ENCODE measurements at places on chromosomes 16 and 17.
A peak's percentile ranks its signal among the peaks of the same experiment; 100 is the strongest.

- no peak for DNase-seq
Observed at GRCh38 chr17:83195330-83196023, 116.1 kb downstream of the METRNL start.

DNA sequence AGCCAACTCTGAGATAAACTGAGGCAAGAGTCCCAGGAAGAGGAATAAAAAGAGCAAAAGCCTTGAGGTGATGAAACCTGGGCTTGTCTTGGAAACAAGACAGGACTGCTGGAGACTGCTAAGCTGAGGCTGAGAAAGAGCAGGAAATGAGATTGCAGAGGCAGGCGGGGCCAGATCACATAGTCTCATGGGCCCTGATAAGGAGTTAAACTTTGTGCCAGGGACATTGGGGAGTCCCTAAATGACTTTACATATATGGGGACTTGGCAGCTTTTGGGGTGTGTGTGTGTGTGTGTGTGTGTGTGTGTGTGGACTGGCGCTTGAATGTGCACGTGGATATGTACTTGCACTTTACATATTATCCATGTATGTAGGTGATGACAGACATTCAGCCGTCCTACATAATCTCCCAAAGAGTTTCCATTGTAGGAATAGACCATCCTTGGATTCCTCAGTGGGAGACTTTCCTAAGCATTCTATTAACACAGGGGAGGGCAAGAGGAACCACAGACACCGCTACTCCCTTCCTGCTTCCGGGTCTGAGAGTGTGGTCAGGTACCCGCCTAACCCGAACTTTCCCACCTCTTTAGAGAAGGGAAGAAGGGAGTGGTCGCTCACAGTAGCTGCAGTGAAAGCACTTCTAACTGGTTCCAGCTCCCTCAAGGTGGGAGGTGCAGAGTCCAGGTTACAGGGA lies 123.1 kb downstream of the LYRM1 start:
- DNase-seq = no peak

DNA sequence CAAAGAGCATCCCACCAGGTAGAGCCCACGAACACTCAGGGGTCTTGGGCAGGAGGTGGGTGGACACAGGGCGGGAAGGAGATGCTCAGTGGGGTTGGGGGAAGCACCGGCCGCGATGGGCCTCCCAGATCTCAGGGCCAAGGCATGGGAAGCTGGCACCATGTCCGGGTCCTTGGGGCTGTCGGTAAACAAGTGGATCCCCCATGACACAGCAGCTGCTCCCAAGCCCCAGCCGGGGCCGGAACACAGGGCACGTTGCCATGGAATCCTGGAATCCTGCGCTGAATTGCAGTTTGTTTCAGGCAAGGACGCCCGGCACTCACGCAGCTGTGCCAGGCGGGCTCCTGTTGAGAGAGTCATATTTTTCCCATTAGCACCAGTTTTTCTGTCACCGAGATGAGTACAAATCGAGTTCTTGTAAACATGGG lies 23.0 kb upstream of the CHMP6 start:
- no peak for DNase-seq

DNA sequence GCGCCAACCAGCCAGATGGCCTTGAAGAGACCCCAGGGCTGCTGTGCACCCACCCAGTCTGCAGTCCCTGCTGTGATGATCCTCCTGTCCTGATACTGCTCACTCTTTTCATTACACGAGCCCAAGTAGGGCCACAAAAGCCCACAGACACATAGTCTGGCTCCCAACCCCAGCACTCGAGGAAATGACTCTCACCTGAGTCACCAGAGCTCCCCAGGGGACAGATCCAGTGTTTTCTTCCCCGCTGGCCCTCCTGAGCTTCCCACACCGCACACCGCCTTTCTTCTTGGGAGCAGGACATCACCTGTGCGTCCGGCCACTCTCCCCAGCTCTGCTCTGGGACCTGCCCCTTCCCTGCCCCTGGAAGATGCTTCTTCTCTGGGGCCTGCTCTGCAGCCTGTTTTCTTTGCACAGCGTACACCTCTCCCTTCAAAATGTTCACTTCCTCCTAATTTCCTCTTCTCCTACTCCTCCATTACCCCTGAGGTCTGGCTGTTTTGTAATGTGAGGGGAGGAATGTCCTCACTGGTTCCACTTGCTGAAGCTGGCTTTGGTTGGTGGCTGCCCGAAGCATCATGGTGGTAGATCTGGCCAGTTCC lies 2.0 kb upstream of the SCN4A start:
- DNase-seq = no peak

- DNase-seq = no peak
Observed at GRCh38 chr17:73072219-73072962, 20.1 kb downstream of the SLC39A11 start.

DNA sequence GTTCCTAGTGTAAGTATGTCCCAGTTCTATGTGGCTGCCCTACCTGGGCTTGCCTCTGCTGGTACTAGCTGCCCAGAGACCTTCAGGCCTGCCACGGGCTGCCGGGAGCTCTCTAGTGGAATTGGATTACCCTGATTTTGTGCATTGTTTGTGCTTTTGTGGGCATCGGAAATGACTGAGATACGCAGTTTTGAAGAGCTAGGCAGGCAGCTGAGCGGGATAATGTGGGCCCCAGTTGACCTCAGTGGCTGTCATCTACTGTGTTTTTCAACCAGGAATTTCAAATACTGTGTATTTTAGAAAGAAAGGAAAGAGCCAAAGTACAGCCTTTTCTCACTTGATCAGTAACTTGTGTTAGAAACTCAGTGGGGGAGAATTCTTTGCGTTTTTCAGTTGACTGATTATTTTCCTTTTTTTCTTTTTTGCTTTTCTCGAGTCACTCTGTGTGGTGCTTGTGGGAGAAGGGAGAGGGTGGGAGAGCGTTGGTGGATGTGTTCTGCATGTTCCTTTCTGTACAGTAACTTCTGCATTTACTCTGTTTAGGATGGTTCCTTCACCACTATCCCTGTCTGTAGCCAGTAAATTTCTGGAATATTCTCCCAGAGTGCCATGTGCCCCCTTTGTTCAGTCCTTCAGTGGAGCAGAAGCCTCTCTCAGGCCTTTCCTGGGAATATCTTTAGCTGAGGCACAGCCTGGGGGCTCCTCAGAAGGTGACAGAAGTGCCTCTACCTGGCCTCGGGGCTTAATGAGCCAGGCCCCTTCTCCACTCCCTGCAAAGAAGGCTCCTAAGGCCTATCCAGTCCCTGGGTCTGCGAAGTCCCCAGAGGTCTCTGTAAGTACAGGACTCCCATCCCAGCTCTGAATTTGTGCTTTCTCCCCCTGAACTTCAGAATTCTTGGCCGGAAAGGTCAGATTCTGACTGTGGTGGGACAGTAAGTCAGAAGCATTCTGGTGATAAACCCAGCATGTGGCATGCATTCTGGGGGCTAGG lies 15.0 kb upstream of the SLC12A3 start:
- no peak for DNase-seq

DNA sequence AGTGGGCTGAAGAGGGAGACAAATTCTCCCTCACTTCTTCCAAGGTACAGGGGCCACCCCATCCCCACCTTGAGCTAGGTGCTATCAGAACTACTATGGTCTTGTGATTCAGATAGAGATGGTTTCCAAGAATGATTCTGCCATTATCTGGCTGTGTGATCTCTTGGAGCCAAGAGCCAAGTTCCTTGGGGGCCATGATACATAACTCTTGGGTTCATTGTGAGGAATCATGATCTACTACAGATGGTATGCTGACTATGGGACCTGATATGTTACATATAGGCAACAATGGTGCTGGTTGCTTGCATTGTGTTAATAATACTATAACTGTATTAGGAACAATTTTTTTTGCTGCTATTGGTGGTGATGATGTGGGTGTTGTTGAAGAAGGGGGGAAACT lies 45.7 kb downstream of the DYNLRB2 start:
- DNase-seq = no peak

GRCh38 chr16:1929105-1929504 lies 10.9 kb upstream of the HS3ST6 start:
- DNase-seq = no peak

DNA sequence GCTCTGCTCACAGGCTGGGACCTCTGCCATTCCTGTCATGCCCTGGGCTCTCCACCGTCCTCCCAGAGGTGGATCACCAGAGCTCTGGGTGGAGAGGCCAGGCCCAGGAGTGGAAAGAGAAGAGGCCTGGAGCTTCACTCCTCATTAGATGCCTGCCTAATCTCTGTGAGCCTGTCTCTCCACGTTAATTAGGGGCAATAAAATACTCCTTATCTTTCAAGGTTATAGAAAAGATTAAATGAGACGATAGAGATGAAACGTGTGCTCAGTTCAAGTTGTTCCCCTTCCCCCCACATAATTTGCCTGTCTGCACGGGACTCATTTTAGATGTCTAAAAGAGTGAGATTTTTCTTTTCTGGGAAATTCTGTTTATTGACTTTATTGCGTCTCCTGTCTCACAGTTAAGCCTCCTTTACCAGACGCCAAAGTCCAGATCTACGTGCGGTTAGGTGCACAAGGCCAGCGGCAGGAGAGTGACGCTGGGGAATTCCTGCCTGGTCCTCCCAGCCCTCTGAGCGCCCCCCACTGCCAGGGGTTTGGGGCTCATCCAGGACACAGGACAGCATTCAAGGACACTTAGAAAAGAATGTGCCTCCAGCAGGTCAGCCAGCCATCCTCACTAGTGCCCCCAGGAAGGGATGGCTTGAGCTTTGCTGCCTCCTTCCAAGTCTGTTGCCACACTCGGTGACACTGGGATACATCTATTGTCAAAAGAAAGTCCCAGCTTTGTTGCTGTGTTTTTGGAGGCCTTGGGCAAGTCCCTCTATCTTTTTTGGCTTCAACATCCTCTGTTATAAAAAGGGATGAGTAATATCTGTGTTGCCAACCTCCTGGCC lies 42.3 kb downstream of the TBX4 start:
- DNase-seq = no peak

DNA sequence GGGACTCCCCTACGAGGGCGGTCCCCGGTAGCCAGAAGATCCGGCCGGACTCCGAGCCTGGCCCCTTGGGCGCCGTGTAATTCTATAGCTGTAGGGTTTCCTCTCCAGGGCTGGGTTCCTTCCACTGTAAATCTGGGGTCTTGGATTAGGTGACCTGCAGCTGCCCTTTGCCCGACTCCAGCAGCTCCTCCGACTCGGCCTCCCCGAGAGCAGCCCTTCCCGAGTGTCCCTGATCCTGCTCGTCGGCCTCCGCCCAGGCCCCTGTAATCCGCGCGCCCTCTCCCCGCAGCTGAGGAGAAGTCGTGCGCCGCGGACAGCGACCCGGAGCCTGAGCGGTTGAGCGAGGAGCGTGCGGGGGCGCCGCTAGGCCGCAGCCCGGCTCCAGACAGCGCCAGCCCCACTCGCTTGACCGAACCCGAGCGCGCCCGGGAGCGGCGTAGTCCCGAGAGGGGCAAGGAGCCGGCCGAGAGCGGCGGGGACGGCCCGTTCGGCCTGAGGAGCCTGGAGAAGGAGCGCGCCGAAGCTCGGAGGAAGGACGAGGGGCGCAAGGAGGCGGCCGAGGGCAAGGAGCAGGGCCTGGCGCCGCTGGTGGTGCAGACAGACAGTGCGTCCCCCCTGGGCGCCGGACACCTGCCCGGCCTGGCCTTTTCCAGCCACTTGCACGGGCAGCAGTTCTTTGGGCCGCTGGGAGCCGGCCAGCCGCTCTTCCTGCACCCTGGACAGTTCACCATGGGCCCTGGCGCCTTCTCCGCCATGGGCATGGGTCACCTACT lies 5.5 kb downstream of the TBX2 start:
- DNase-seq = no peak

DNA sequence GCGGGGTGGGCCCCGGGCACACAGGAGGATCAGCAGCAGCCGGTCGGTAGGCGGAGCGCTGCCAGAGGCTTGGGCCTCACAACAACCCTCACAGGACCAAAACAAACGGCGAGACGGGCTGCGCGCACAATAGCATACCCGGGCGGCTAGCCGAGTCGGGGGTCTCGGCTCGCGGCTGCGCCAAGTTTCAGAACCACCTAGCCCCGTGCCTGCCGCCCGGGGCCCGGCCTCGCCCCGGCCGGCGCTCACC lies 732 bp downstream of the ULK2 start:
- peak; percentile 6 for DNase-seq

DNA sequence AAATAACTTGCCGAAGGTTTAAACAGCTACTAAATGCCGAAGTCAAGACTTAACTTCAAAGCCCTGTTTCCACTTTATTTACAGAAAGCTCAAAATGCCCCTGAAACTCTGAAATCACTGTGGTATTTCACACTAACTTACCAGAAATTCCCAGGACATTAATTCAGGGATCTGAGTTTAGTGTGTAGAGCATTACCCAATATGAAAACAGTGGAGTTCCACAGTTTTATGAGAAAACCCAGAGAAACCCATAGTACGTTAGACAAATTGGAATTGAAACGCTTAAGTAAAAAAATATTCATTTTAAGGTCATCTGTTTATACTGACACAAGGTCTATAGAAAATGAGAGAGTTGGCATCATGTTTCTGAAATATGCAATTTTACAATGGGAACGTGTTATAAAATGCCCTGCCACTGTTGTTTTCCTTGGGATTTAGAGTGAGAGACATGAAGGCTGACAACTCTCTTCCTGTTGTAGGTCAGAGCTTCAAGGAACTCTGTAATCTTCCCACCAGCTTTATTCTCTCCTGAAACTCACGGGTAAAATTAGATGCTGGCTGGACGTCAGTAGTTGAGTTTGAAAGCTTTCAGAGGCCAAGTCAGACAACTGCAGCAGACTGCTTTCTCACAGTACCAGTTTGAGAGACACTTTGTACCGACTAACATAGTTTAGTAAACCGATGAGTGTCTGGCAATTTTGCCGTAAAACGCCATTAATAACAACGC lies 139.4 kb upstream of the TBX2 start:
- no peak for DNase-seq

DNA sequence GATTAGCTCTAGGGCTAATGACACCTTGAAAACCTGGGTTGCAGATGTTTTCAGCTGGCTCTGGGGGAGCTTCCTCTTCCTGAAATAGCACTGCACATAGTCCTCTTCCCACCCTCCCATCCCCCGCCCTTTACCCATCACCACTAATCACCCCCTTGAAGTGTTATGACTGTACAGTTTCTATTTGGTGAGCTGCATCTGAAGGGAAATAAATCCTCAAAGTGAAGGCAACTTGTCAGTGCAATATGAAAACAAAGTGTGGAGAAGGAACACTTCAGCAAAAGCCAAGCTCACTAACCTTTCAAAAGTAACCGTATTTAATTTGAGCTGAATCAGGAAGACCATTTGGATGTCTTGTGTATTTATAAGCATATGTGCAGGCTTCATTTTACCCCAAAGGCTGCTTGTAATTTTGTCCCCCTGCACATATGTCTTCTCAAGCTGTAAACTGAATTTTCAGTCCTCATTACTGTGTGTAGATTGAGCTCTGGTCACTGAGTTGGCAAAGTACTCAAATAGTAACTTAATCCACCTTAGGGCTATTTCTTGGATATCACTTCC lies 44.1 kb upstream of the CA10 start:
- no peak for DNase-seq

All from non-pigmented ciliary epithelial cell (primary cell).